Tibial artery (tissue), 4 donors: ENCODE measurements at places on chromosomes 3 and 15.

DNA sequence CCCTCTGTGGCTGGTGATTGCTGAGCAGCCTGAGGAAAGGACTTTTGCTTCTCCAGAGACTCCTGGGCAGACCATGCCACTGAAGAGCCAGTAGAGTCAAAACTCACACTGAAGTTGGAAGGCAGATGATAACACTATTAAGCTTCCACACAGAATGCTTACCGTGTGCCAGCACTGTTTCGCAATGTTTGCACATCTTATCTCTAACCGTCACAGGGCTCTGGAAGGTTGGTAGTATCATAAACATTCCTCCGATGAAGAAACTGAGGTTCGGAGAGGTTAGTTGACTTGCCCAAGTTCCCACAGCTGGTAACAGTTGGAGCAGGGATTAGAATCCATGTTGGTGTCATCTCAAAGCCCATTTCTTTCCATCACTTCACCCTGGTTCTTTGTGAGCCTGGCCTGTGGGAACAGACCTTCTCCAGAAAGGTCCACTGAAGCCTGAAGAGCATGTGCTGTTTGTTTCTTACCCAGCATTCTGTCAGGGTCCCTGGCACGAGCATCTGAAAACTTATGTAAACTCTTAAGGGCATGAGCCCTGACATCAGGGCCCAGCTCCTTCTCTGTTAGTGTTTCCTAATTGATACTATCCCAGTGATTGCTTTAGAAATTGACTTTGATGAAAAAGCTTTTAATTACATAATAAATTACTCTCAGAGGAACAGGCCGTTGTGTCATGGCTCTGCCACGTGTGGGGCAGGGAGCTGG lies 77.0 kb upstream of the PRR23C start:
- no peak for DNase-seq

GRCh38 chr15:28982886-28983285 lies 97.1 kb downstream of the APBA2 start:
- DNase-seq = no peak

DNA sequence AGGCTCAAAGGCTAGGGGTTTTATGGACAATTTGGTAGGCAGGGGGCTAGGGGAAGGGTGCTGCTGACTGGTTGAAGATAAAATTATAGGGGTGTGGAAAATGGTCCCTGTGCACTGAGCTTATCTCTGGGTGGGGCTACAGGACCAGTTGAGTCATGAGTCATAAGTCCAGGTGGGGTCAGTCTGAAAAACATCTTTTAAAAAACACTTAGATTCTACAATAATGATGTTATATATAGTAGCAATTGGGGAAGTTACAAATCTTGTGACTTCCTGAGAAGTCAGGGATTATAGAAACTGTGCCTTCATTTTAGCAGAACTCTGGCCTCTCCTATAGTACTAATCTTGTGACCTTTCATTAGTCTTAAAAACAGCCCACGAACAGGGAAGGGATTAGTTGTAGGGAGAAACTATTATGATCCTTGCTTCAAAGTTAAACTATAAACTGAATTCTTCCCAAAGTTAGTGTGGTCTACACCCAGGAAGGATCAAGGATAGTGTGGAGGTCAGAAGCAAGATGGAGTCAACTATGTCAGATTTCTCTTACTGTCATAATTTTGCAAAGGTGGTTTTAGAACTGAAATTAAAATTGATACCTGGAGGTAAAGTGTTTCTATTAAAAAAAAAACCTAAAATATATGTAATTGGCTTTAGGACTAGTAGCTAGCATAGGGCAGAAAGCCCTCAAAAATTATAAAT lies 130.1 kb downstream of the P2RY1 start:
- DNase-seq = no peak

- DNase-seq = no peak
Observed at GRCh38 chr3:182258538-182259177, 534.6 kb upstream of the ATP11B start.

DNA sequence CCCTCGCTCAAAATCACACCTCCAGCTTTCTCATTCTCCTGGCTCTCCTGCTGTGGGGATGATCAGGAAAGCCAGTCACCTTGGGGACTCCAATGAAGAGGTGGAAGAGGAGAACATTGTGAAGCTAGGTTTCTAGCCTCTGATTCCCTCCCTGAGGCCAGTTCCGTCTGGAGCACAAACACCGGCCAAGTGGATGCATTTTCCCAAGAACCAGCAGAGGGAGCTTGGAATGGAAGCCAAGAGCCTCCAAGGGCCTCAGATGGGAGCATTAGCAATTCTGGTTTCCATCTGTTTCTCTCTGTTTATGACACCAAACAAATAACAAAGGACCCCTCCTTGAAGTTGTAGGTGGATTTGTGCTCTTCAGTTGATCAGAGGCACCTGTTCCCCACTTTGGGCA lies 40.6 kb upstream of the NMNAT3 start:
- no peak for DNase-seq

GRCh38 chr3:134886991-134887390 lies 91.9 kb downstream of the EPHB1 start:
- no peak for DNase-seq

DNA sequence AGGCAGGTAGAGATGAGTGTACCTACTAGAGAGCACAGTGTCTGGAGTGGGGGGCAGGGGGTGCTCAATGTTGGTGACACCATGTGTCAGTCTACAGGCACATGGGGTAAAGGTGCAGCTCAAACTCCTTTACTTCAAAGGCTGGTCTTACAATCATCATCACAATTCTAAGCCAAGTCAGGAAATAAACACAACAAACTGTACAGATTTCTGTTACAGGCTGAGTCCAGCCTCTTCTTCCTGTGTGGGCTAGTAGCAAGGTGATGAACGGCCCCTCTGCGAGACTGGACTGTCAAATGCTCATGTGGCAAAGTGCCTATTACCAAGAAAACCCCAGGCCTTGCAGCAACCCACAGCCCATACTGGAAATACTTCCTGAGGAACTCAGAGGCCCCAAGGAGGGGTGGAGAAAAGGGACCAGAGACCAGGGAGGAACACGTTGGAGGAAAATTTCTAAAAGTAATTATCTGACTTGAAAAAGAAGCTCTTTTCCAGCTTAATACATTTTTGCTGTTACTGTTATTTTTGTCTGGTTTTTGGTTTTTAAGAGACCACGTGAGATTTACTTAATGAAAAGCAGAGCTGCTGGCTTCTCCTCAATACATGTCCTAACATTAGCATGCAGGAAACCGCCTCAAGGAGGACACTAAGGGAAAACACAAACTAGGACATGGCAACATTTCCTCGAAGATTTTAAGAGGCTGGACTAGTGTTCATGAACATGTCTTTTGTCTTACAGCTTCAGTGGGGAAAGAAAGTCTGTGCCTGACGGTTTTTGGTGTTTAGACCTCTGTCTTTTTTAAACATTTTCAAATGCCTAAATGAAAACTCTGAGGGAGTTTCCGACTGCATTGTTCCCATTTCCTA lies 29.5 kb downstream of the TBC1D2B start:
- peak; percentile 61 for DNase-seq

GRCh38 chr3:44969828-44970179 lies 6.2 kb downstream of the ZDHHC3 start:
- DNase-seq = no peak

DNA sequence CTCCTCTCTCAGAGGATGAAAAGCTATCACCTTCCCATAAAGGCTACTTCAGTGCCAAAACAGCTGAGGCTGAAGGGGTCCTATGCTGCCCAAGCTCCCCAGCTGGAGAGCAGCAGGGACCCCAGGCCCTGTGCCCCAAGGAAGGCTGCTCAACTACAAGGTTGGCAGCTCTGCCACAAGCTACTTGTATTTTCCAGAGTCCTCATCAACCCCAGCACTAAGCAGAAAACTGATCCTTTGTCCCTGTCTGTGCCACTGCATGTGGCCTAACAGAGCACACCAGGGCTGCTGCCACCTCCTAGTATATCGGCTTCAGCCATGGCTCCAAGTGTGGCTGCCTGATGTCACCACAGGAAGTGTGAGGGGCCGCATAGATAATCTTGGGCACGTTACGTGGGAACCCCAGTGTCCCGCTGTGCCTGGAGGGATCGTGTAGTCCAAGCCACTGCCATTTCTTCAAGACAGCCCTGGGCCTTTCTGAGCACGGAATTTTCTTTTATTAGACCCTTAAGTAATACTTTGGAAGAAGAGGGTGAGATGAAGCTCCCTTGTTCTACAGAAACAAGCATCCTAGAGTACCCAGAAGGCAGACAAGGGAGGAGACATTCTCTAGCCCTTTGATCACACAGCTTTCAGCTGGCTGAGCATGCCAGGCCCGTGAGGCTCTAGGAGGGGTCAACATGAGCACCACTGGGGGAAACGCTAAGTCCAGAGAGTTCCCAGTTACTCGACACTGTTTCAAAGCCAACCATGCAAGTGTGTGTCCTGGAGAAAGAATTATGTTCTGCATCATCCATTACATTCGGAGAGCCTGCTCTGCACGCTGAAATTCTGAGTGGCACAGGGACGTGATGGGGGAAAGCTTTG lies 60.7 kb downstream of the CAPN7 start:
- DNase-seq = no peak

- DNase-seq = no peak
Observed at GRCh38 chr3:188979669-188980310, 192.0 kb upstream of the TPRG1 start.

GRCh38 chr3:78729946-78730345 lies 1037.9 kb downstream of the ROBO1 start:
- no peak for DNase-seq

GRCh38 chr3:16012086-16012485 lies 162.4 kb upstream of the GALNT15 start:
- DNase-seq = no peak

DNA sequence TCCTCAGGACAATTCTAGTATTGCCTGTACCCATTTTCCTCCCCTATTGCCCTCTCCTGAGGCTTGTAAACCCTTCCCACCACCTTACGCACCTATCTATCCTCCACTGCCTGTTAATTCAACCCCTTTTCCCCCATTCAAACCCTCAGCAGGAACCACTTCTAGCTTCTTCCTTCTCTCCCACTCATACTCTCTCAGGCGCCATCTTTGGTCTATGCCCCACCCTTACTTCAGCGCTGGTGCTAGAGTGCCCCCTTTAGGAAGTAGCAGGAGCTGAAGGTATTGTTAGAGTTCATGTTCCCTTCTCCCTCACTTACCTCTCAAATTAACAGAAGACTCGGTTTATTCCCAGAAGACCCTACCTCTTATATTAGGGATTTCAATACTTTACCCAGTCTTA lies 121.8 kb upstream of the NLGN1 start:
- DNase-seq = no peak

GRCh38 chr3:69906351-69906966 lies 93.1 kb upstream of the SAMMSON start:
- DNase-seq = no peak

DNA sequence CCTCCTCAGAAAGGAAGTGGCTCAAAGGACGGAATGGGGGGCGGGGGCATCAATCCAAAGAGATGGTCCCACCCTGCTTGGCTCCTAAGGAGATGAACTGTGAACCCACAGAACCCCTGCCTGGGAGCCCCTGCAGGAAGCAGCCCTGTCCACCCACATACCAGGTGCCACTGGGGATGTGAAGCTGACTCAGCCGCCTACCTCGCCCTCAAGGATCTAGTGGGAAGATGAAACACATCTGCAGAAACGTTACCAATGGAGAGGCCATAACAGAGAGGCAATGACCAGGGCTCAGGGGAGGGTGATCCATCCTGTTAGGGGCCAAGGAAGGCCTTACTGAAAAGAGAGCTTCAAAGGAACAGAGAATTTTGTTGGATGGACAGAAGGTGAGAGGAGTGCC lies 35.1 kb downstream of the EAF1 start:
- no peak for DNase-seq

GRCh38 chr3:5811016-5811415 lies 623.5 kb downstream of the EDEM1 start:
- DNase-seq = no peak
